ENCODE measurements at places on chromosomes 13 and 19. TPM values are rescaled to one million over a fixed set of nuclear protein-coding genes. Genes with fewer than 3 reads are reported as not detected.

LILRB2 gene
- 1.9 TPM for polyA plus RNA-seq

CYP2A7 gene
- polyA plus RNA-seq: 0.27 TPM

RDH8 gene
- polyA plus RNA-seq: not detected

CDADC1 gene
- polyA plus RNA-seq: 8.9 TPM

CEACAM16 gene
- polyA plus RNA-seq: 0.37 TPM

LGALS14 gene
- polyA plus RNA-seq: 0.30 TPM

ZNF599 gene
- polyA plus RNA-seq: 6.4 TPM

PTH2 gene
- not detected for polyA plus RNA-seq

PCSK4 gene
- polyA plus RNA-seq: 1.4 TPM

TMEM190 gene
- polyA plus RNA-seq: not detected

ZNF260 gene
- polyA plus RNA-seq: 10.2 TPM

SYCN gene
- not detected for polyA plus RNA-seq

DMAC2 gene
- 42.9 TPM for polyA plus RNA-seq

ZNF506 gene
- polyA plus RNA-seq: 20.8 TPM

ZNF66 gene
- polyA plus RNA-seq: 1.8 TPM

SCGB2B2 gene
- 0.29 TPM for polyA plus RNA-seq

NLRP5 gene
- not detected for polyA plus RNA-seq

F7 gene
- 1.5 TPM for polyA plus RNA-seq

CYSLTR2 gene
- 0.14 TPM for polyA plus RNA-seq

PSPN gene
- 1.1 TPM for polyA plus RNA-seq

LMTK3 gene
- polyA plus RNA-seq: not detected

ZNF844 gene
- 10.0 TPM for polyA plus RNA-seq

FAM216B gene
- not detected for polyA plus RNA-seq

KPTN gene
- 7.5 TPM for polyA plus RNA-seq

EBPL gene
- 19.8 TPM for polyA plus RNA-seq

PTPRS gene
- 36.5 TPM for polyA plus RNA-seq

NCCRP1 gene
- polyA plus RNA-seq: 0.06 TPM

DAND5 gene
- polyA plus RNA-seq: 0.08 TPM

FAM83E gene
- not detected for polyA plus RNA-seq

LTBP4 gene
- polyA plus RNA-seq: 239 TPM

CCDC8 gene
- polyA plus RNA-seq: 63.1 TPM

MBD3L2 gene
- not detected for polyA plus RNA-seq

MEX3D gene
- 29.4 TPM for polyA plus RNA-seq

BICRA gene
- 10.2 TPM for polyA plus RNA-seq

MTUS2 gene
- 22.7 TPM for polyA plus RNA-seq

ZNF569 gene
- polyA plus RNA-seq: 8.3 TPM

CERS4 gene
- polyA plus RNA-seq: 12.5 TPM

KL gene
- 2.5 TPM for polyA plus RNA-seq

VAV1 gene
- 1.6 TPM for polyA plus RNA-seq

LHFPL6 gene
- 48.9 TPM for polyA plus RNA-seq

KHSRP gene
- 174 TPM for polyA plus RNA-seq

ELAVL3 gene
- 0.04 TPM for polyA plus RNA-seq

SPC24 gene
- 9.2 TPM for polyA plus RNA-seq

CCDC70 gene
- polyA plus RNA-seq: not detected

DCLK1 gene
- polyA plus RNA-seq: 77.3 TPM

C5AR1 gene
- 1.6 TPM for polyA plus RNA-seq

ZNF112 gene
- polyA plus RNA-seq: 5.0 TPM

DIRAS1 gene
- 1.4 TPM for polyA plus RNA-seq

ZFP14 gene
- polyA plus RNA-seq: 5.3 TPM

MAP4K1 gene
- polyA plus RNA-seq: 13.6 TPM

NFIX gene
- polyA plus RNA-seq: 111 TPM

IGFLR1 gene
- polyA plus RNA-seq: 3.3 TPM

ZSCAN5C gene
- not detected for polyA plus RNA-seq

TMEM255B gene
- 7.2 TPM for polyA plus RNA-seq

IGFL4 gene
- polyA plus RNA-seq: 5.1 TPM

All from forelimb muscle (tissue), 1 donor.